ENCODE measurements at places on chromosomes 16 and 17.

- no peak for DNase-seq
Observed at GRCh38 chr17:43841282-43841681, 5.7 kb upstream of the CD300LG start.

GRCh38 chr16:19840524-19841110 is 44.0 kb downstream of the GPRC5B start:
- DNase-seq, result no peak

- peak; percentile 41 for DNase-seq
Observed at GRCh38 chr17:64128787-64129514, 993 bp downstream of the ERN1 start.

DNA sequence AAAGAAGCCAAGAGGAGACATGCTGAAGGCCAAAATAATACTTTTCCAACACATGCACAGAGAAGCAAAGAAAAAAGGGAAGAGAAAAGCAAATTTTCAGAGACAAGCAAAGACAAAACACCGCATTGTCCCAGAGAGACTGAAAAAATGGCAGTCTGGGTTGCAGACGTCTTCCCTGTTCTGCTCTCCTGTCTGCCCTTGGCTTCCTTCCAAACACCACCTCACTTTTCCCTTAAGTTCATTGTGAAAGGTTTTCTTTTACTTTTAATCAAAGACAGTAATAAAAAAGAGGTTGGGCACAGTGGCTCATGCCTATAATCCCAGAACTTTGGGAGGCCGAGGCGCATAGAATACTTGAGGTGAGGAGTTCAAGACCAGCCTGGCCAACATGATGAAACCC is 21.2 kb upstream of the VAT1L start:
- DNase-seq, result no peak

- DNase-seq, result no peak
Observed at GRCh38 chr17:1560858-1561355, 1.7 kb downstream of the PITPNA start.

DNA sequence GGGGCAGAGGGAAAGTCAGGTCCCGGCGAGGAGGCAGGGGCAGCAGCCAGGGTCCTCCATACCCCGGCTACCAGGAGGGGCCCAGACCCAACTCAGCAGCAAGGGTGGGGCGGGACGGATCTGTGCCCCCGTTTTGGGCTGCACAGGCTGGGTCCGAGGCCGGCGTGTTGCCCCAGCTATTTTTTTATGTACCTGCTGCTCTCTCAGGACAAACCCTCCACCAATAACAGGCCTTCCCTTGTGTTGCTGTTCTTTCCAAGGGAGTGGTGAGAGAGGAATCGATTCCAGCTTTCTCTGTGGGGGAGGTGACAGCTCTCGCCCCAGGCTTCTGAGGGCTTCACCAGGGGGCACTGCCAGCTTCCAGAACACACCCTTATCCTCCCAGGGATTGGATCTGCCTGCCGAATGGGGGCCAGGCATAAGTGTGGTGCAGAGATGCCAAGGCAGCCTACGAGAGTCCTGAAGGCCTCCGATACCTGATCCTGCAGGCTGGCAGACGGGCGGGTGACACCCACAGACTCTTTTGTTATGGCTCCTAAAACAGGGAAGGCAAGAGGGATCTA is 22.3 kb downstream of the RTN4RL1 start:
- DNase-seq, result no peak

- no peak for DNase-seq
Observed at GRCh38 chr16:66895689-66895979, 15.3 kb downstream of the PDP2 start.

All from iPS-NIHi11 (cell line).